ENCODE measurements at places on chromosomes 13 and 19.

DNA sequence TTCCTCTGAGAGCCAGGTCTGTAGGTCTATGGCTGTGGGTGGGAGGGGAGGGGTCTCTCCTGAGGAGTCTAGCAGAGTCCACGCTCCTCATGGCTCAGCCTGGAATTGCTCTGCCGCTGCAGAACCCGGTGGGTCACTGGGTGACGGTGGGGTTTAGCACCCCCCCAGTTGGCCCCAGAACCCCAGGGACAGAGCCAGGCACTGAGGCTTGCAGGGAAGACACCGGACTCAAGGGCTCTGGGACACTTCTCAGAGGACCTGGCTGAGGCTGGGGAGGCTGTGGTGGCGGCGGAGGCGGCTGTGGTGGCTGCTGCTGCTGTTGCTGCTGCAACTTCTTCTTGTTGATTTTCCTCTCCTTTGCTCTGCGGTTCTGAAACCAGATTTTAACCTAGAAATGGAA, 6.1 kb downstream of the CDX2 start:
- no peak for DNase-seq

GRCh38 chr13:67306742-67307141, 76.6 kb upstream of the PCDH9 start:
- DNase-seq, result no peak

GRCh38 chr19:4974880-4975469, 6.1 kb downstream of the KDM4B start:
- no peak for DNase-seq

- no peak for DNase-seq
These were observed 40.8 kb downstream of the UNC13A start for GRCh38 chr19:17647071-17648020.

GRCh38 chr19:29507081-29507860, 18.5 kb upstream of the VSTM2B start:
- no peak for DNase-seq

- no peak for DNase-seq
These were observed 1139.7 kb upstream of the SPRY2 start for GRCh38 chr13:81480634-81481033.

DNA sequence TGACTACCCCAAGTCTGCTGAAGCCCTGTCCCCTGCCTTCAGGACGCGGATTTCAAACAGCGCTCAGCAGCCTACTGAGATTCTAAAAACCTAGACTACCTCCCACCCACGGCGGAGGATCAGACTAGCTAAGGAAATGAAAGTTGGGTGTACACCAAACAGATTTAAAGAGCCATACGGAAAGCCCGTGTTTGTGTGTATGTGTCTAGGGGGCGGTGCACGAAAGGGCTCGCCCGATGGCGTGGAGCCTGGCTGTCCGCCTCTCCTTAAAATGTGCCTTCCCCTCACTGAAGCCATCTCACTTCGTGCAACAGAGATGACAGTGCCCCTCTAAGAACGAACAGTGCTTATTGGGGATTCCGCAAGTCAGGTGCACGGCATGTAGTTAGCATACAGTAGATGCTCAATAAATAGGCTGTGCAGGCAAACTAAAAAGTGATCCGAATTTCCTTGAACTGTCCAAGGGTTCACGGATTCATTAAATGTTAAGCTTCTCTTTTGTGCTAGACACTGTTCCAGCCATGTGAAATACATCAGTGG, 639 bp downstream of the LENG1 start:
- no peak for DNase-seq

- peak; percentile 79 for DNase-seq
These were observed 413.5 kb upstream of the HTR2A start for GRCh38 chr13:47310401-47310800.

DNA sequence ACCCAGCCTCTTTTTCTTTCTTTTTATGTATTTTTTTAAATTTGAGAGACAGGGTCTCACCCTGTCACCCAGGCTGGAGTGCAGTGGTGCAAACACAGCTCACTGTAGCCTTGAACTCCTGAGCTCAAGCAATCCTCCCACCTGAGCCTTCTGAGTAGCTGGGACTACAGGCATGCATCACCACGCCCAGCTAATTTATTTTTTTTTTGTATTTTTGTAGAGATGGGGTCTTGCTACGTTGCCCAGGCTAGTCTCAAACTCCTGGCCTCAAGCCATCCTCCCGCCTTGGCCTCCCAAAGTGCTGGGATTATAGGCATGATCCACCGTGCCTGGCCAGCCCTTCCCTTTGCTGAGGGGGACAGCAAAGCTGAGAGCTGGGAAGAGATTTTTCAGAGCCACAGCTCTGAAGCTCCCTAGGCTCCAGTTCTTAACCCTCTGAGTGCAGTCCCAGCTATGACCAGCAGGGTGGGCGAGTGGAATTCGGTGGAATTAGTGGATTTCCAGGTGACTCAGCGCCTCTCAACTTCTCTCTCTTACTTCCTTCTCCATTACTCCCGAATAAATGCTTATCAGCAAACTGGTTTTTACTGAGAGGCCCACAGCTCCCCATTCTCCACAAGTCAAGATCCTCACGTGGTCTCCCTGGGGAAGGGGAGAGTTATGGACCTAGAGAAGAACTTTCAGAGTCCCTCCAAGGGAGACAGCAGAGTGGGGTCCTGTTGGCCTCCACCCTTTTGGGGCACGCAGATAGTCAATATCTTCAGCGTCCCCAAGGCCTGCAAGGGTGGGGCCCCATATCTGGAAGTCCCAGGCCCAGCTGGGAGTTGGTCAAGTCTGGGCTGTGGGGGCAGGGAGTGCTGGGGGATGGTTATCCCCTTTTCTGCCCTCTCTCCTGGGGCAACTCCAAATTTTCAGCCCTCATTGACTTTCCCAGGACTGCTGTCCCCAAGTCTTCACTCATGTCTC, 1.2 kb downstream of the BLVRB start:
- DNase-seq, result peak; percentile 61

GRCh38 chr19:1752009-1752756, 1.1 kb upstream of the ONECUT3 start:
- no peak for DNase-seq

GRCh38 chr19:5434970-5435641, 20.1 kb upstream of the ZNRF4 start:
- DNase-seq, result no peak

- DNase-seq, result no peak
These were observed 622 bp upstream of the FXYD5 start for GRCh38 chr19:35153701-35154524.

DNA sequence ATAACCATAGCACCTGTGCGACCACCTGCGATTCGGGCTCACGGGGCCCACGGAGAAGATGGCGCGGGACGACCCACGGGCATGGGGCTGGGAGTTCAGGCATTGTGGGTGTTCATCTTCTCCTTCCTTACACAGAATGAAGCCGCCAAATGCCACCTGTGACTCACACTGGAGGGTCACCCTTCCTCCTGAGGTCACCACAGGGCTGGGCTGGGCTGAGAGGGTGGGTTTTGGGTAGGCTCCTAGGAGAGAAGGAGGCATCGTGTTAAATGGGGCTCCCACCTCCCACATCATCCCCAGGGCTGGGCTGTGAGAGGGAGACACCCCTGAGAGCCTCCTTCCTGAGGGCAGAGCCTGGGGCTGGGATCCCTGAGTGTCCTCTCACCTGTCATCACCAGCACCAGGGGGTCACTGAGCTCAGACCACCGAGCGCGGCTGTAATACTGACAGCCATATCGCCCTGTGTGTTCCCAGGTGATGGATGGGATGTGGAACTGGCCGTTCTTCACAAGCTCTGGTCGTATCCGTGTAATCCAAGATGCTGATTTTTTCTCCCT, 1.4 kb downstream of the LILRB2 start:
- no peak for DNase-seq

DNA sequence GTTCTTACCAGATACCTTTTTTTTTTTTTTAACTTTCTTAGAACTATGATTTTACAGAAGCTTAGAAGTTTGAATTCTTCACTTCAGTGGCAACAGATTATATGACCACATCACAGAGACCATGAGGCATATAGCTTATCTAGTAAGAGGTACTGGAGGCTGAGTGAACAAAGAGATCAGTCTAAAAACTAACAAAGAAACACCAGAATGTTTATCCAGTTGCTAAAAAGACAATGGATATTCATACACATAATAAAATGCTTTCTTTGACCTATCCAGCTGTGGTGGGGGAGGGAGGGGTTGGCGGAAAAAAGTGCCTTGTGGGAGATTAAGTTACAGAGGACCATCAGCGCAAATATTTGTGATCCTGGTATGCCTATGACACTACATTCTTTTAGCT, 34.7 kb upstream of the SLITRK6 start:
- DNase-seq, result no peak

DNA sequence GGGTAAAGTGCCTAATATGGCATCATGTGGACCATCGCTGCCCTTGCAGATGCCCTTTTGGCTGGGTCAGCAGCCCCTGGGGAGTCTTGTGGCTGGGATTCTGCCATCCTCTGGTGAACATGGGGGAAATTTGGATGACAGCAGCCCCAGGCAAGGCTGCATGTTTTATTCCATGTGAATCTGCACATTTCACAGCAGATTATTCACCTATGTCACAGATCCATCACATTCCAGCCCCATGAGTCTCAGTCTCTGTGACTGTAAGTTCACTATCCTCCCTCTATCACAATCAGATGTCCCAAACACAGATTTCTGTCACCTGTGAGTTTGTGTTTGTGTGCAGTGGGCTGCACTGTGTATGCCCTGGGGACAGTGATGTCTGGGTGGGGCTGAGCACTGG, 36.8 kb upstream of the PSG9 start:
- DNase-seq, result no peak

- DNase-seq, result no peak
These were observed 62.1 kb downstream of the PEPD start for GRCh38 chr19:33459222-33460090.

GRCh38 chr19:12954612-12954962, 2.4 kb downstream of the GADD45GIP1 start:
- DNase-seq, result no peak

DNA sequence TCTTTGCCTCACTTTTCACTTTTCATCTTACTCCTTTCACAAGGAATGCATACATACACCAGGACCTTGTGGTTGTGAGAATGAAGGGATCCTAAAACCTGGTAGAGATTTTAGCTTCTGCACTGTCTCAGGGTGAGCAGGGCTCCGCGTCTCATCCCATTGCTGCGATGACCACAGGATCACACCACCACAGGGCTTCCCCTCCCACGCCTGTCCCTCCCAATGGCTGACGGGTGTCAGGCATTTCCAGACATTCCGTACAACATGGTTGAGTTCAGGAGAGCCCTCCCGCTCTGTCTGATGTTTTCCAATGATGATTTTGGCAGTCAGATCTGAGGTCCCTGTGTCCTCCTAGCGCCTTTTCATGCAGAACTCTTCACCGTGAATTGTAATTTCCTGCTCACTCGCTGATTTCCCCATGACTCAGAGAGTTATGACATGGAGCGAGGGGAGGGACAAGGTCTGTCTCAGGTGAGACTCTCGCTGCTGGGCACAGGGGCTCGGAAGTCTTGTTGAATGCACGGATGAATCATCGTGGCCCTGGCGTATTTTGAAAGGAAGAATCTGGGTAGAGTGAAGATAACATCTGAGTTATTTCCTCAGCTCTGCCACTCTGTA, 102.8 kb downstream of the TEX29 start:
- no peak for DNase-seq

DNA sequence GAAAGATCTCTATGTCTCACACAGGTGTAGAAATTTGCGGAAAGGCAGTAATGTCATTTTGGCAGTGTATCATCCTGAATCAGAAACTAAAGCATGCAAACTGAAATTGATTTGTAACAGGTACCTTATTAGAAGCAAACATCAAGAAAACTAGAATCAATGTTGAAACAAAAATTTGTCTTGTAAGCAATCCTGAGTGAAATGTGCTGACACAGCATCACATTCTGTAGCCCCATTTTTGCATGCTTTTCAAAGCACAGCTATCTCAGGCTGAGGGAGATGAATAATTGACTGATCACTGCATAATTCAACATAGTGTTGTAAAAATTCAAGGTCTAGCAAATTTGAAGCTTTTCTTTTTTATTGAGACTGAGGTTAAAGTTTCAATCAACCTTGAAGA, 539.7 kb downstream of the DACH1 start:
- no peak for DNase-seq

- peak; percentile 10 for DNase-seq
These were observed 366.4 kb downstream of the KLF12 start for GRCh38 chr13:73767747-73768315.

GRCh38 chr13:37905736-37906135, 36.2 kb upstream of the TRPC4 start:
- no peak for DNase-seq

DNA sequence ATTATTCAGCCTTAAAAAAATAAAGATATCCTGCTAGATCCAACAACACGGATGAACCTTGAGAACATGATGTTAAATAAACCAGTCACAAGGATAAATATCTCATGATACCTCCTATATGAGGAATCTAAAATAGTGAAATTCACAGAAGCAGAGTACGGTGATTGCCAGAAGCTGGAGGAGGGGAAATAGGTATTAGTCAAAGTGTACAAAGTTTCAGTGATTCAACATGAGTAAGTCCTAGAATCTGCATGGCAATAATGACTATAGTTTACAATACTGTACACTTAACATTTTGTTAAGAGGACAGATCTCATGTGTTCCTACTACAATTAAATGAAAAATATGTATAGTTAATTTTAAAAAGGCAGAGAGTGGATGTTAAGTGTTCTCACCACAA, 206.6 kb upstream of the SLC10A2 start:
- DNase-seq, result no peak

GRCh38 chr13:35724446-35724845, 248.0 kb upstream of the MAB21L1 start:
- no peak for DNase-seq

GRCh38 chr19:674282-675151, 1.7 kb upstream of the FSTL3 start:
- DNase-seq, result no peak

All from retinal pigment epithelial cell (primary cell).